Skeletal muscle cell (primary cell): ENCODE measurements at places on chromosomes 5 and 9.

DNA sequence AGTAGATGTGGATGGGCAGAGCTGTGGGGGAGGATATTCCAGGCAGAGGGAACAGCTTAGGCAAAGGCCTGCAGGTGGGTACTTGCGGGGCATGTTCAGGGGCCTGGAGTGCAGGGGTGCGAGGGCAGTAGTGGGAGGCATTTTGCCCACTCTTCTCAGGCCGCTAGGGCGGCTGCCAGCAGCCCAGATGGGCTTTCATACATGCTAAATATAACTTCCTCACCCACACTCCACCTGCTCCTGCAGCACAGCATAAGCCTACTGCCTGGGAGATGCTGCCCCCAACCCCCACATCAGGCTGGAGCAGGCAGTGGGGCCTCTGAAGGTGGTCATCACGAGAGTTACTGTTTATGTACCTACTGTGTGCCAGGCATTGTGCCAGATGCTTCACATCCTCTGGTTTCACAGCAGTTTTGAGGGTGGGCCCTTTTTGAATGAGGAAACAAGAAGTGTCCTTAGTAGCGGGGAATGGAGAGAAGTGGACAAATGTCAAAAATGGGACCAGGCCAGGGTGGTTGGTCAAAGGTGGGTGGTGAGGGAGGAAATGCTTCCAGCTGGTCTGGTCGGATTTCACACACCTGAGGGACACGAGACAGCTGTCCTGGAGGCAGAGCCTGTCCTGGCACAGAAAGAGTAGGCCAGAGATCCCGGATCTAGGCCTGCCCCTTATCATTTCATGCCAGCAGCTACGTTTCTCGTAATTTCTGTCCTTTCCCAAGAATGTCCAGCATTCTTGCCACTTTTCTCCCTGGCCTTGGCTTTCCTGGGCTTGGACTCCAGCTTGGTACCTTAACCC lies 12.1 kb downstream of the RGS14 start:
- DNase-seq = no peak

- no peak for DNase-seq
Observed at GRCh38 chr9:8895106-8895860, 1095.7 kb upstream of the DMAC1 start.

GRCh38 chr5:178123966-178124925 lies 6.6 kb upstream of the RMND5B start:
- no peak for DNase-seq

DNA sequence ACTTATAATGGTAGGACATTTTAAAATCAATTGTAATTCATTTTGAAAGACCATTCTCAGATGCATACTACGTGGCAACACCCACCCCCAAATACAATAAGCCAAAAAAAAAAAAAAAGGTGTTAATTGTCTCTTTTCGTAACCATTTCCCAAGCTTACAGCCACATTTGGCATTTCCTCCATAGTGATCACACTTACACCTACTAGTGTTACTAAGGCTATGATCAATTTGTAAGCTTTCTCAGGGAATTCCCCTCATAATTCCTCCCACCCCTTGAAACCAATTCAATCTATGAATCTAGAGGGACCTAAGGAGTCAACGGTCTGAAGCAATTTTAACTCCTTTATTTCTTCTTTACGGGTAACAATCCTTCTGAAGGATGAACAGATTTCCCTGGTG lies 40.1 kb downstream of the NR2F1 start:
- no peak for DNase-seq

DNA sequence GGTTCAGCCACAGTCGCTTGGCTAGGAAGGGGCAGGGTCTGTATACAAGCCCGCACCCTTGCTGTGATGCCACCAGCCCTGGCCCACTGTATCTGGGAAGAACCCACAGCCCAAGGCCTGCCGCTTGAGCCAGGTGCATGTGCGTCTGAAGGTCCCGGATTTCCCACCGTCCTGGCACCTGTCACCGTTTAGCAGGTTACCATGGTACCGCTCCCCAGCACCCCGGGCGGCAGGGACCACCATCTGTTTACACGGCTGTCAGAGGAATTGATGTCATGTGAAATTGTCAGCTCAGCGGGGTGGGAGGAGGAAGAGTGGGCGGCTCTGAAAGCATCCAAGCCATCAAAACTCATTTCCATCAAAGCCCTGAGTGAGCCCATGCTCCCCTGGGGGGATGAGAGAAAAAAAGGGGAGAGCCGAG lies 92.7 kb downstream of the HRH2 start:
- DNase-seq = no peak

- no peak for DNase-seq
Observed at GRCh38 chr5:172666251-172666650, 25.2 kb downstream of the NEURL1B start.

GRCh38 chr5:167973126-167973525 lies 318.3 kb upstream of the WWC1 start:
- DNase-seq = no peak

DNA sequence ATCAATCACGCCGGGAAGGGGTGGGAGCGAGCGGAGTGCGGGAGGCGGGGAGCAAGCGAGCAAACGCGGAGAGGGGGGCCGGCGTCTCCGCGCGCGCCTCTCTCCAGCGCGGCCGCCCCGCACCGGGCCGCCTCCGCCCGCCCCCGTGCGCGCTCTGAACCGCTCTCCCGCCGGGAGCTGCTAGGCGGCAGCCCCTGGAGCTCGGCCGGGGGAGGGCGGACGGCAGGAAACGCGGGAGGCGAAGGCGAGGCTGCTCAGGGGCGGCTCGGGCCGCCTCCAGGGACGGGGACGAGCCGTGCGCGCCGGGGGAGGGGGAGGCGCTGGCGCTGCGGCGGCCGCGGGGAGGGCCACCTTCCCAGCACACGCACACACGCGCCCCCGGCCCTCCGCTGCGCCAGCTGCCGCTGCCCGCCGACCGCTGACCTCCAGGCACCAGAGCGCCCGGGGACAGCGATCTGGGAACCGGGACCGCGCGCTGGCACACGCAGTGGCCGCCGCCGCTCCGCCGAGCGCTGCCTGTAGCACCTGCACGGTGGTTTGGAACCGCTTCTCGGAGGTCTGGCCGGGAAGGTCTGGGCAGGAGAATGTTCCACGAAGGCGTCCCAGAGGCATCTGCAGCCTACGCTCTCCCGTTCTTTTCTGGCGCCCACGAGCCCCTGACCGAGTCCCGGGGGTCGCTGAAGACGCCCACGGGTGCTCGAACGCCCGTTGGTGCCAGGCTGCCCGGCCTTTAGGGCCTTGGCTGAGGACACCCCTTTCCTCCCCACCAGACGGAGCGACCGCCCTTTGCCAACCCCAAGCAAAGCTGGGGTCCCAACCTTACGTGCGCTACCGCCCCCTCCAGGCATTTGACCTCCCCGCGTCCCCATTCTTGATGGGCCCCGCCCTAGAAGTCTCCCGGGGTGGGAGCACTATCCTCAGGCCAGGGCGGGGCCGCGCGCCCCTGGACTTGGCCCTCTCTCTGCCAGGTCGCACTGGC lies at the start of gene GABBR2:
Gene GABBR2 (minus strand): TSS at position 3 of the 979 bp plus-strand sequence. CDS start 198 bp downstream, outside the sequence.
- no peak for DNase-seq

GRCh38 chr5:1007681-1008450 lies 736 bp upstream of the NKD2 start:
- no peak for DNase-seq

DNA sequence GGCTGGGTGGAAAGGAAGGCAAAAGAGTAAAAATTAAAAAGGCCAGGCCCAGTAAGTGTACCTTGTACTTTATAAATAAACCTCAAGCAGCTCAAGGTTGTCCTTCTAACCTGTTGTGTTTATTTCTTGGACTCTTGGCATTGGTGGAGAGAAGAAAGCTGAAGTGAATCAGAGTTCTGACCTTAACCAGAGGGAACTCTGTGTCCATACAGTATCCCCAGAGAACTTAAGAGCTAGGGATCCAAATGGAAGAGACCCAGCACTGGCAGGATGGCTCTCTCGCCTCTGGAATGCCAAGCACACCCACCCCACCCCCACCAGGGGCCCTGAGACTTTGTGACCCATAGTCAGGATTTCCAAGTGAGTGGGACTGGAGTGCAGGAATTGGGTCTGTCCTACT lies 14.2 kb downstream of the NUDT2 start:
- no peak for DNase-seq

- DNase-seq = no peak
Observed at GRCh38 chr5:151295138-151295537, 8.4 kb downstream of the SLC36A3 start.

GRCh38 chr9:135304886-135305285 lies 174.7 kb upstream of the PPP1R26 start:
- no peak for DNase-seq

- peak; percentile 85 for DNase-seq
Observed at GRCh38 chr5:150904479-150905311, at the start of gene ZNF300. TSS of gene ZNF300 (minus strand) at chr5:150904980. CDS start at chr5:150903155, 1,825 bp downstream.

DNA sequence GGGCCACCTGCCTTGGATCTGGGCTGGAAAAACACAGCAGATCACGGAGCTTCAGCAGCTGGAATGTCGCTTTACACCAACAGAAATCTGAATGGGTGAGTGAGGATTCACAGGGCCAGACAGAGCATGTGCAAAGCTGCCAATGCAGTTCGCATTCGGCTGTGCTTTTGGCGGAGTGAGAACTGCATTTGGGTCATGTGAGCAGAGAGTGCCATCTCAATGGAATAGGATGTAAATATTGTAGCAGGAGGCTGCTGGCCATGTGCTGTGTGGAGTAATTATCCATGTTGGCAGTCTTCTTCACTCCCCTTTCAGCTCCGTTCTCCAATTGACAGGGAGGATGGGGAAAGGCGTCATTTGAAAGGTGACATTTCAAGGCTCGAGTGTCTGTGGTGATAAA lies at the start of gene ANKRD55:
Gene ANKRD55 (minus strand): TSS at position 101 of the 400 bp plus-strand sequence. CDS start 417 bp downstream, outside the sequence.
- no peak for DNase-seq

GRCh38 chr5:6013506-6013905 lies 364.8 kb downstream of the MED10 start:
- DNase-seq = no peak

GRCh38 chr5:106288979-106289378 lies 1381.8 kb downstream of the EFNA5 start:
- DNase-seq = no peak

DNA sequence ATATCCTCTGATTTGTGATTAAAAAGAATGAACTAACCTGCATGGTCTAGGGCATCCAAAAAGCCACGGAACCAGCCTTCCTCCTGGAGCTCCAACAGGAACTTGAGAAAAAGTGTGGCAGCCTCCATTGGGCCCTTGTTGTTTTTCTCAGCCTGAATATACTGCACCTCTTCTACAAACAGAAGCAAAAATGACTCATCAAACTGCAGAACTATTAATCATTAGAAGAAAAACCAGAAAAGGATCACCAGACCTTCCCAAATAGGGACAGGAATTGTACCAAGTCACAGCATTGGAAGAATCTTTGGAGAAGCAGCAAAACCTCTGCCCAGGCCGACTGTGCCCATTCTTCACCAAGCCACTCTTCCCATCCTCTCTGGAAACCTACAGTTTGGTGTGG lies 25.2 kb downstream of the RIGI start:
- DNase-seq = no peak

DNA sequence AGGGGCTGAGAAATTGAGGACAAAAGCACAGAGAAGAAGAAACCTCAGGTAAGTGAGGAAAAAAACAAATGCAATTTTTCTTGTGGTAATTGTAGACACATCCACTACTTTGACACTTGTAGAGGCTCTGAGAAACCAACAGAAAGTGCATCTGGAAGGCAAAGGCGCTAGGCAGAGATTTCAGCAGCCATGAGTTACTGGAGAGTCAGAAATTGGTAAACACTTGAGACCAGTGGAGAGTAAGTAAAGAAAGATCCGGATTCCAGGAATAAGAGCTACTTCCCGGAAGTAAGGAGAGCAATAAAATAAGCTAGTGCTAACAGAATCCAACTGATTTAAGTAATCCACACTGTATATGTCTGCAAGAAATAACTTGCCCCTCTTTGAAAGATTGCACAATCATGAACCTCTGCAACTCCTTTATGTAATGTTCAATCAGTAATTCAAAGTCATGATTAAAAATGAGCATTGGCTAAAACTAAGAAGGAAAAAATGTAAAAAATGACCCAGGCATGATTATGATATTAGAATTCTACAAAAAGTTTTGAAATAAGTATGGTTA lies 382.1 kb downstream of the CDH18 start:
- no peak for DNase-seq

GRCh38 chr5:173826086-173826427 lies 62.1 kb upstream of the CPEB4 start:
- no peak for DNase-seq

DNA sequence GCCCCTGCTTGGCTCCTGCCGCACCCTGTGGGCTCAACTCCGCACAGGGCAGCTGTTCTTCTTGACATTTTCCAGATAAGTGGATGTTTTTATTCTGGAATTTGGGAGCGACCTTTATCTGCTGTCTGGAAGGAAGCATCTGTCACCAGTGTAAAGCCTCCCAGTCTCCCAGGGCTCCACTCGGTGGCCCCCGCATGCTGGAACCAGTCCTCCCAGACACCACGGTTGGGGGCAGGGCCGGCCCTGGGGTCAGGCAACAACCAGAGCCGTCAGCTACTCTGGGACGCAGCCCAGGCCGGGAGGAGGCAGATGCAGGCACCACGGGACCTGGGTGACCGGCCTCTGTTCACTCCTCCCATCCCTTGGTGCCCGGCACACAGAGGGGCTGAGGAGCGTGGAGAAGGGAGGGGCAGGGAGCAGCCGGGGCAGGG lies 92.8 kb upstream of the ADAMTS2 start:
- DNase-seq = no peak

DNA sequence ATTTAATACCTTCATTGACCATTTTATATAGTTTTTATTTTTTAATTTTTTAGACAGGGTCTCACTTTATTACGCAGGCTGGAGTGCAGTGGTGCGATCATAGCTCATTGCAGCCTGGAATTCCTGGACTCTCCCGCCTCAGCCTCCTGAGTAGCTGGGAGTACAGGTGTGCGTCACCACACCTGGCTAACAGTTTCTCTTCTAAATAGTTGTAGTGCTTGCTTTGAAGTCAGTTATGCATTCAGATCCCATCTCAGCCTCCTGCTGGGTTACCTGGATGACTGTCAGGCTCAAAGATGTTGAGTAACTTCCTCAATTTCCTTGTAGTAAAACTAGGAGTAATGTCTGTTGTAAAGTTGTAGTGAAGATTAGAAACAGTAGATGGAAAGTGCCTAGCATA lies 21.4 kb downstream of the SNX18 start:
- DNase-seq = no peak

DNA sequence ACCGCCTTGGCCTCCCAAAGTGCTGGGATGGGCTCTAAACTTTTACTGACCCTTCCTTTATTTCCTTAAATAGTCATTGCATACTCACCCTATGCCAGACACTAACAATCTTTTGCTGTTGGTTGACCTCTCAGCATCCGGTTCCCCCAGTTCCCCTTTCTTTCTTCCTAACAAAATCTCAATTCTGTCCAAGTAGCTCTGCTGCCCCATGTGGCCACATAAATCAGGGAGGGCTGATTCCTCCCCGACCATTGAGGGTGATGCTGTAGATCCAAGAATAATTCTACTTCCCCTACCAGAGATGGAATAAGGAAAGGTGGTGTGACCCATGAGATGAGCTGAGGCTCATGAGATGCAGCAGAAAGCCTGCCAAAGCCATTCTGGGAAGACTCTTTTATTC lies 315.3 kb upstream of the MSX2 start:
- DNase-seq = no peak

- no peak for DNase-seq
Observed at GRCh38 chr5:105033637-105034400, 1471.2 kb upstream of the NUDT12 start.

GRCh38 chr5:59843511-59844213 lies 49.9 kb downstream of the PDE4D start:
- DNase-seq = no peak
